ENCODE measurements at places on chromosomes 2 and 18.

DNA sequence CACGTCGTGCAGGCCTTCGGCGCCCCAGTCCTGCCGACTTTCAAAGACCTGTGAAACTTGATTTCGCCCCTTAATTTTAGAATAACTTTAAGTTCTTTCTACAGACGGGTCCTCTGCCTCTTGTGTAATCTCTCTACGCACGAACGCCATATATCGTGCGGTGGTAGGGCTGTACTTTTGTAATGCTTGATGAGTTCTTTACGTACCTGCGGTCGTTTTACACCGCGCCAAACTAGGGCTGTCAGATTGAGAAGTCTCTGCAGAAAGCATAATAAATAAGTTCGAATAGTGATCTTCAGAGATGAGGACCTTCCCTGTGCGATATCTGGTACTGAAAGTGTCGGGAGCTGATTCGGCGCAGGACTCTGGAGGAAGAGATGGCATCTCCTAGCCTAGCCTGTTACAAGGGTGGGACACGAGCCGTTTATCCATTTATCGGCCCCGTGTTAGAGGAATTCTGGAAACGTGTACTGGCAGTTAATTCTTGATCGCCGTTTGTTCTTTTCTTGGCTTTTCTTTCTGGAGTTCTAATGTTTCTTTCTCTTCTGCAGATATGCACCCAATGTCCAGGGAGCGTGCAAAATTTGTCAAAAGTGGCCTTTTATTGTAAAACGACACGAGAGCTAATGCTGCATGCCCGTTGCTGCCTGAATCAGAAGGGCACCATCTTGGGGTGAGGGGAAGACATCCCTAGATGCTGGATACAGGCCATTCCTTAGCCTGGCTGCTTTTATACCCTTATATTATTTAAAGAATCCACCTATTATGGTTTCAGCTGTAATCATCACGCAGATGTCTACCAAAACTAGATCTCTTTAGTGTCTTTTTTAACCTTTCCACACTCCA lies 781 bp upstream of the SLC5A6 start:
- DNase-seq = no peak

DNA sequence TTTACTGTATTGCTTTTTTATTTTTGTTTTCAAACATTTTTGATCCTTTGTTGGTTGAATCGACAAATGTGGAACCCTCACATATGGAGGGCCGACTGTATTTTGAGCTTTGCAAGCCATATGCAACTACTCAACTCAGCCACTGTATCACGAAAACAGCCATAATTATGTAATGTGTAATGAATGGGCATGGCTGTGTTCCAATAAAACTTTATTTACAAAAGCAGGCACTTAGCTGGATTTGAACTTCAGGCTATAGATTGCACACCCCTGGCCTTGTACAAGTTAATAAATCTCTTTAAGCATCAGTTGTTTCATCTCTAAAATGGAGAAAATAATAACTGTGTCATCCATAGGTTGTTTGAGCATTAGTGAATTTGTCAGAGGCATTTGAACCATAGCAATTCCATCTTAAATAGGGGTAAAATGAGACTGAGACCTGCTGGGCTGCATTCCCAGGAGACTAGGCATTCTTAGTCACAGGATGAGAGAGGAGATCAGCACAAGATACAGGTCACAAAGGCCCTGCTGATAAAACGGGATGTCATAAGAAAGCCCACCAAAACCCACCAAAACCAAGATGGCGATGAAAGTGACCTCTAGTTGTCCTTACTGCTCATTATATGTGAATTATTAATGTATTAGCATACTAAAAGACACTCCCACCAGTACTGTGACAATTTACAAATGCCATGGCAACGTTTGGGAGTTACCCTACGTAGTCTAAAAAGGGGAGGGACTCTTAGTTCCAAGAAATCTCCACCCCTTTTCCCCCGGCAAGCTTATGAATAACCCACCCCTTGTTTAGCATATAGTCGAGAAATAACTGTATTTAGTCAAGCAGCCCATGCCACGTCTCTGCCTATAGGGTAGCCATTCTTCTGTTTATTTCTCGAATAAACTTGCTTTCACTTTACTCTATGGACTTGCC lies 13.7 kb upstream of the LTBP1 start:
- DNase-seq = no peak

DNA sequence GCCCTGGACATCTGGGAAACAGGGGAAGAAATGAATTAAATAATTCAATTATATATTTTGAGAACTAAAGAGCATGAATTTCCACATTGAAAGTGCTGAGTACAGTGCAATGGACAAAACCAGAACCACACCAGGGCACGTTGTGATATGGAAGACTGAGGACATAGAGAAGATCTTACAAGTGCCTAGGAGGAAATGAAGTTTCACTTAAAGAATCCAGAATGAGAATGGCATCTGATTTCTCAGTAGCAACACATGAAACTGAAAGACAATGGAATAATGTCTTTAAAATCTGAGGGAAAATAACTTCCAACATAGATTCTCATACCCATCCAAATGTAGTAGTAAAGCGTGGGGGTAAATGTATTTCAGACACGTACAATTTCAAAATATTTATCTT lies 20.3 kb upstream of the AAK1 start:
- no peak for DNase-seq

GRCh38 chr2:98205889-98206288 lies 118.9 kb downstream of the VWA3B start:
- DNase-seq = no peak

- no peak for DNase-seq
These were observed 244.1 kb downstream of the SH3BP4 start for GRCh38 chr2:235195921-235196320.

GRCh38 chr2:223760838-223761502 lies 76.4 kb downstream of the AP1S3 start:
- DNase-seq = peak; percentile 81

DNA sequence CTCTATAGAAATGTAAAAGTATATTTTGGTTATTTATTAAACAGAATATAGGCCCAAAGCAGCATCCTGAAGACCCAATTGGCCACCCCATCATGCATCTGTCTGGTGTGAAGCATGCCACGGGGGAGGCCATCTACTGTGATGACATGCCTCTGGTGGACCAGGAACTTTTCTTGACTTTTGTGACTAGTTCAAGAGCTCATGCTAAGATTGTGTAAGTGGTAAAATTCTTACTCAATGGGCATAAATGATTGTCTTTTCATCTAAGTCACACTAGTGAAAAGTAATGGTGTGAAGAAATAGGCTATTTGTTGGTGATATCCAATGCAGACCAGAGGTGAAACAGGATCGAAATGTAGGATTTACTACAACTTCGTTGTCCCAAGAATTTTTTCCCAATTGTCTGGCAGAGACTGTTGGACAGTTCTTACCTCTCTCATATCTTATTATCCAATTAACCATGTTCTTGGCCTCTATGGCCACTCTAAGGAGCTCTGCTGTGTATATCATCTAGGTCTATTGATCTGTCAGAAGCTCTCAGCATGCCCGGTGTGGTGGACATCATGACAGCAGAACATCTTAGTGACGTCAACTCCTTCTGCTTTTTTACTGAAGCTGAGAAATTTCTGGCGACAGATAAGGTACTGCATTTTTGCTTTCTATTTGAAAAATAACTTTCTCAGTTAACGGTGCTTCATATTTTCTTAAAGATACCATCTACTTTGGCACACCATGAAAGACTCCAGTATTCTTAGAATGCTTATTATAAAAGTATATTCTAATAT lies 35.0 kb downstream of the AOX1 start:
- DNase-seq = no peak

- DNase-seq = no peak
These were observed 28.6 kb downstream of the EPG5 start for GRCh38 chr18:45938488-45938935.

Data from T-helper 2 cell treated with Interferon-gamma antibody and Interleukin-4, amounts not matched to agents 5 μg/mL and 100 μg/mL, for 36 hours (primary cell).